Non-pigmented ciliary epithelial cell (primary cell): ENCODE measurements at places on chromosomes 2 and 18.

GRCh38 chr2:227407591-227408151, 19.9 kb upstream of the SCYGR1 start:
- DNase-seq = no peak

DNA sequence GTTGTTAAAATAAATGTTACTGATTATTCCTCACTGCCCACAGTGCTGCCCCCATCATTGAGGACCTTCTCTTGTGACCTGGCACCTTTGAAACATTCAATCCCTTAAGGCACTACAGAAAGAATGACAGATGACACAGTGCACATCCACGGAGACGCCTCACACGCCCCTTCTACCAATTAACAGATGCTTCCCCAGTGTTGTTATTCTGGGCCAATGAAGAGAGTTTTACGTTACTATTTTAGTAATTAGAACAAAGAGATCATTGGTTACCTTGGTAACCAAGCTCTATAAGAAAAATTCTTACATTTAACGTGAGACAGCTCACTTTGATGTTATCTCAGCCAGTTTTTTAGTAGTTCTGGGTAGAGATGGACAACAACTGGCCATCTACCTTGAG, 152.0 kb downstream of the ZNF236 start:
- DNase-seq = no peak

DNA sequence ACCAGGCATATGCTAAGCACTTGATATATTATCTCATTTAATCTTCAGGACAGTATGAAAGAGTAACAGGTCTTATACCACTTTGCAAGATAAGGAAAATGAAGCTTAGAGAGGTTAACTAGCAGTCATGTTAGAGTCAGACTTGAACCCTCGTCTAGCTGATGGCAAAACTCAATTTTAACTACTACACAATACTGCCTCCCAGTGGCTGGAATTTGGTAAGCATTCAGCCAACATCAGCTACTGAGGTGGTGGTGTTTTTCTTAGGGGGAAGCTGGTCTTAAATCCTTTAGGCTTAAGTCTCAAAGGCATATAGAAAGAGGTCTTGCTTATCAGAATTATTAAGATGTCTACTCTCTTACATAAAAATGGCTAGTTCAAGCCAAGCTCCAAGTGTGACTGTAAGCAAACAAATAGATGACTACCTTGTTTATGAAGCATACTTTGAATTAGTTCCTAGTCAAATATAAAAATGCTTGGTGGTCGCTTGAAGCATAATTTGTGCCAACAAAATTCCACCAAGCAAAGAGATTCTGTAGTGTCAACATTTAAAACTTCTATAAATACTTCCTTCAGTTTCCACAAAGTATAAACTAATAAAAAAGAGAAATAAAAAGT, 325.4 kb upstream of the FIGN start:
- peak; percentile 4 for DNase-seq

- DNase-seq = no peak
Observed at GRCh38 chr2:10165282-10165681, 42.7 kb downstream of the RRM2 start.

DNA sequence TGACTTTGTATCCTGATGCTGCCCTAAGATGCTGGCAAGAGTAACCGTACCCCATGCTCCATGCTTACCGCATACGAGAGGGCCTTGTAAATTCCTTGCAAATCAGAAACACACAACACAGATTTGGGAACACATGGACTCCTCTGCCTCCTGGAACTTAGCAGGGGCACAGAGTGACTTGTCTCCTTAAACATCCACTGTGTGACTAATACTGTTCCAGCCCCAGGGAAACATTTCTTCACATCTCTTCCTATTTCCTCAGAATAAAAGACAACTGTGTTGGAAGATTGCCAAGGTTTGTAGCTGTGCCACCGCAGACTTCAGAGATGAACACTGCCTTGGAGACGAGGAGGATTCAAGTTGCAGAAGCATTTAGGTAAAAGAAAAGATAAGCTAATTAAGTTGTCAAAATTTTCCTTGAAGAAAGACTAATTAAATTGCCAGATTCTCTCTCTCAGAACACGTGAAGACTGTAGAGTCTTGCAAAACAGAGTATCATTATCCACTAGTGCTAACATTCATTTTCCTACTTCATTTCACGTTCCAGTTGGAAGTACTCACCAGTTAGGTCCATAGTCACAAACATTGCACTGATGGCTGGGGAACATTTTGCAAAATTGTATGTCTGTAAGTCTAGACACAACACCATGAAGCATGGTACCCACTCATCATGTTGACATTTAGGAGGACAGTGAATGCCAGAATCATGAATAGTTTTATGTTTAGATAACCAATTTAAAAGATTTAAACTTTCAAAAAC, 188.8 kb downstream of the TSN start:
- DNase-seq = peak; percentile 51

DNA sequence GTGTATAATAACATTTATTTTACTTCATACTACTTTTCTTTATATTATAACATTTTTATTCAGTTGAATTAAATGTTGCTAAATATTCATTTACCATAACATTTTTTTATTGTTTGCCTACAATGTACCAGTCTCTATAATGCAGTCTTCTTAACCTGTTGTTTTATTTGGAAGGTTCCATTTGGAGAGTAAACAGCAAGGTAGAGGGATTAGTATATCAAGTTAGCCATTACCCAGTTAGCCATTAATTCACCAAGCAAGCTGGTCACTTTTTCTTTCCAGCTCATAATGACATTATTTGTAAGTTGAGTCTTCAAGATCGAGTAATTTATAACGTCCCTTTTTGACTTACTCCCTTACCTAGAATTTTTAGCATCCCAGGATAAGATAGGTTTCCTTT, 29.7 kb upstream of the NT5C1B start:
- no peak for DNase-seq

DNA sequence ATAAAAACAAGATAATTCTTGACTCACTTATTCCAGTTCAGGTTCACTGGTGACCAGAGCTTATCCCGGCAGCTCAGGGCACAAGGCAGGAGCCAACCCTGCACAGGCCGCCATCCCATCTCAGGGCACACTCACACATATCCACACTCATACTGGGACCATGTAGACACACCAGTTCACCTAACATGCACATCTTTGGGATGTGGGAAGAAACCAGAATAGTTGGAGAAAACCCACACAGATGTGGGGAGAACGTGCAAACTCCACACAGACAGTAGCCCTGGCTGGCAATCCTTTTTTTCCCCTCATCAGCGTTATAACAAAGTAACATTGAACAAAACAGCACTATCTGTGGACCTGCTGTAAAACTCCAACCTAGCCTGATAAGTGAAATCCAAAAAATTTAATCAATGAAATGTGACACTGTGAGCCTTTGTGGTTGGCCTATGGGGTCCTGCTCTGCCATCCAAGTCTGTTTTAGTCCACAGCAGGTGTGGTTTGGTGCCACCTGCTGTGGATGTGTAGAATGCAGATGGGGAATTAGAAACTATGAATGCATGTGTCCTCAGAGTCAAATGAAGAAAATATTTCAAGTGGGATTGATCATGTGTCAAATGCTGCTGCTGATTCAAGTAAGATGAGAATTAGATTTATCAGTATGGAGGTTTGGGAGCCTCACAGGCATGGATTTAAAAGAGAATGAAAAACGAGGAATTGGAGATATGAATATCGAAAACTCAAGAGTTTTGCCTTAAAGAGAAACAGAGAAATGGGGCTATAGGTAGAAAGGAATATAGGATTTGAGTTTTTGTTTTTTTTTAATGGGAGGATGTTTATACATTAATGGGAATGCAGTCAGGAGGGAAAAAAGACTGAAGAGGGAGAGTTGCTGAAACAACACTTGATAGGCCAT, 47.0 kb downstream of the UGP2 start:
- DNase-seq = no peak

GRCh38 chr2:196166876-196167275, 4.5 kb downstream of the STK17B start:
- no peak for DNase-seq

GRCh38 chr2:62713837-62714236, 8.3 kb downstream of the EHBP1 start:
- DNase-seq = no peak

DNA sequence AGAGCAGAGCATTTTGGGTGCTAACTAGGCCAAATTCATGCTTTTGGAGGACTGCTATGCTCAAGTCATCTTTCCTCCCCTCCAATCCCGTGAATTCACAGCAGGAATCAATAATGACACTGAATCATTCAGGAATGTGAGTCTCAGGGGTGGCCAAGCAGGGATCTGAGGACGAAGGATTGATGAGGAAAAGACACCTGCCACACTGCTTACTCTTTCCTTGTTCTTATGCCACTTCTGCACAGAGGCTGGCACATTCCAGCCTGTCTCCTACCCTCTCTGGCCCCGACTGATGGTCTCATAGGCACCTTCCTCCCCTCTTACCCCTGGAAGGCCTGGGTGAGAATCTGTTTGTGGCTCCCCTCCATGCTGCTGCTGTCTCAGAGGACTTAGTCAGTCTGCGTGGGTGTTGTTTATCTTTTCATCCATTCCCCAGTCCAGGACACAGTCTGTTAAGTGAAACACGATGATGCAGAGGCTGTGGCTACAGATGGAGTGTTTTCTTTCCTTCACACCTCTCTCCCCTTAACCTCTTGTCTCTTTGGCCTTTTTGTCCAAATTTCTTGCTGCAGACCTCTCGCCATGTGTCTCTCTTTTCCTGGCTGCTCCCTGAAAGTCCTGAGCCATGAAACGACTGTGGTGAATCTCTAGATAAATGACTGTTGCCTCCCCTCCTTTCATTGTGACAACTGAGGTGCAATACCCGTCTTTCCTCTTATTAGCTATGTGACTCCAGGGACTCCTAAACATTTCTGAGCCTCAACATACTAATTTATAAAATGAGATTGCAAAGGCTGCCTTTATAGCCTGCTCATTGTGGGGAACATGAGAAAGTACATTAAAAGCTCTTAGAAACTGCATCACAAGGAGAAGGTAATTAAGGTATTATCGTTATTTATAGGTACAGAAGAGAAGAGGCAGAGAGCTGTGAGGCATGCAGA, 86.9 kb downstream of the RDH14 start:
- DNase-seq = peak; percentile 81

GRCh38 chr2:100592226-100592625, 29.4 kb downstream of the PDCL3 start:
- no peak for DNase-seq

DNA sequence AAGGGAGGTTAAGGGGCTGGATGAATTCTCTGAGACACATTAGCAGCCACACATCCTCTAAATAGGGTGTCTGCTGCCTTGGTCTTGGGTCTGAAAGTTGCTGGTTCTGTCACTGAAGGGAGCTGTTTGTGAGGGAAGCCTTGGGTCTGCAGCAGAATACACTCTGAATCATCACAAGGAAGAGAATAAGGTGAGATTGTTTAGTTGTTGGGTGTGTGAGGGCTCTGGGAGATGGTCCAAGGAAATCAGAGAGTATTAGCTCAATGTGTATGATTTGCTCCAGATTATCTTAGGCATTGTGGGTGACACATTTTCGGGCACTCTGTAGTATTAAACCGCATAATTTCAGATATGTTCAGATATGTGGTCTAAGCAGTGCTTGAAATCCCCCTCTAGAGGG, 548.5 kb downstream of the SLC4A3 start:
- DNase-seq = no peak

DNA sequence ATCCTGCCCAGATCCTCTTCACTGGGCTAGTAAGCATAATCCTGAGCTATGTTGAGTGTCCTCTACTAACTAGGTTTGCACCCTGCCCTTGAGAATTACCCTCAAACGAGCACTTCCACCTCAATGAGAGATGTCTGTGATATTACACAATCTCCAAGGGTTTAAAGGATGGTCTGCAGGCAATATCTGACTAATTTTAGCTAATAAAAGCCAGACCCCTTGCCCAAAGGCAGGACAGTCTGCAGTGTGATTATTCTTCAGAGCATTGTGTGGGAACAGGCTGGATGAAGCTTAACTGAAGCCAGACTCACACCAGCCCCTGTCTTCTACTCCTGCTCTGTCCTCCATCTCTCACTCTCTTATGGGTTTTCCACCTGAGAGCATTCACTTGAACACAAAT, 544.9 kb upstream of the DDX18 start:
- DNase-seq = no peak

GRCh38 chr18:57231864-57232263, 85.0 kb downstream of the BOD1L2 start:
- DNase-seq = no peak

DNA sequence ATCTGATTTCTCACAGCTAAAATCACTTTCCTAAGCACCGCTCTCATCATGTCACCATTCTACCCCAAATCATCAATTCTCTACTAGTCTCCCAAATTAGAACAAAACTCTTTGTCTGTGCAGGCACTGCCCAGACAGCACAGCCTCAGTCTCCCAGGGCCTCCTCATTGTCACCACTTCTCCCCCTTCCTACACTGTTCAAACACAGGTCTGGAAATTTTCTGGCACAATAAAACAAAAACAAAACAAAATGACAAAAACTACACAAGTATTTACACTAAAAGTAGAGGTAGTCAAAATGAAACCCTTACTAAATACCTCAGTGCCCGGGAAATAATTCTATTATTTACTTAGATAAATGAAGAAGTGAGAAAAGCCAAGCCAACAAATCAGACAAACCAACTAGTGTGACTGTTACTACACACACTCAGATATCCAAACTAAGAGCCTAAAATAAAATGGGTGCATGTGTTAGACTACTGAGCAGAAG, 156.2 kb upstream of the DNMT3A start:
- DNase-seq = no peak
